ENCODE measurements at places on chromosomes 4 and X.

GRCh38 chrX:149527705-149528104, 13.1 kb upstream of the EOLA1 start:
- no peak for DNase-seq

DNA sequence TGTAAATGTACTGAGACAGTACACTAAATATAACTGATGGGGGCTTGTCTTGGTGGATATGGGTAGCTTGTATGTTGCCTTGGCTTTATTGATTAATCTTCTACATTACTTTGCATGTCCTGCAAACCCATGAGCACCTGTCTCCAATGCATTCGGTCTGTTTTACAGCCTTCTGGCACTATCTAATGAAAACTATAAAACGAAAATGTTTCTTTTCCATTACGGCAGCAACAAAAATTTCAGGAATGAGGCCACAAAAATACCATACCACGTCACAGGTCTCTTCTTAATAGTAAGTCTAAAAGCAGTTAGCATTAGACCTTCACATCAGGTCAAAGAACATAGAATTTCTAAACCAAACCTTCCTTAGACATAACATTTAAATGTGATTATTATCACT, 49.8 kb downstream of the EDNRA start:
- DNase-seq: no peak

GRCh38 chr4:68803013-68803412, 12.8 kb upstream of the UGT2B10 start:
- no peak for DNase-seq

DNA sequence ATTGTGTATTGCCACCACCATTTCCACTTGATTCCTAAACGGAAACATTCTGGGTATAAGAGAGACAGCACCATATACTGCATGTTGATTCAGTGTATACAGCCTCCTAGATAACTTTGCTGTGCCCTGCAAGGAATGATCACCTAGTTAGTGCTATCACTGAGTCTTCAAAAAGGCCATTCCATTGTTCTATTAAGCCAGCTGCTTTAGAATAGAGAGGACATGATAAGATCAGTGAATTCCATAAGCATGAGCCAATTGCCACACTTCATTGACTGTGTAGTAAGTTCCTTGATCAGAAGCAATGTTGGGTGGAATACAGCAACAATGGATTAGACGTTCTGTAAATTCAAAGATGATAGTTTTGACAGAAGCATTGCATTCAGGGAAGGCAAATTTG, 1047.3 kb downstream of the PCDH18 start:
- DNase-seq: no peak

DNA sequence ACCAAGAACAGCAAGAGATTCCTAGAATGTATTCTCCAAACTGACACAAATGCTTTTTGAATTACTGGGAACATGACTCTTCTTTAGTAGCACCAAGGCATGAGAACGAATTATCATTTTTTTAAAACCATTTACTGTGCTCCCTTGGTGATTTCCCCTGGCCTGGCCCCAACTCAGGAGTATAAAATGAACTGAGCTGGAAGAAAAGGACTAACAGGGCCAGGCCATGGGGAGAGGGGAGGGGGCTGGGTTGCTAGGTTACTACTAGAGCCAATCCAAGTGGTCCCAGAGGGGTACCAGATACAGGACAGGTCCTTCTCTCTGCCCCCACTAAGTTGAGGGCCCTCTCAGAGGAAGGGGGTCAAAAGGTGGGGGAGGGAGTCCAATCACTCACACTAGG, 23.1 kb downstream of the SASH3 start:
- DNase-seq: no peak

- DNase-seq: peak; percentile 38
Measured at GRCh38 chr4:24730256-24731001, 64.9 kb upstream of the SOD3 start.

GRCh38 chrX:2588049-2588448, 87.3 kb upstream of the DHRSX start:
- no peak for DNase-seq

DNA sequence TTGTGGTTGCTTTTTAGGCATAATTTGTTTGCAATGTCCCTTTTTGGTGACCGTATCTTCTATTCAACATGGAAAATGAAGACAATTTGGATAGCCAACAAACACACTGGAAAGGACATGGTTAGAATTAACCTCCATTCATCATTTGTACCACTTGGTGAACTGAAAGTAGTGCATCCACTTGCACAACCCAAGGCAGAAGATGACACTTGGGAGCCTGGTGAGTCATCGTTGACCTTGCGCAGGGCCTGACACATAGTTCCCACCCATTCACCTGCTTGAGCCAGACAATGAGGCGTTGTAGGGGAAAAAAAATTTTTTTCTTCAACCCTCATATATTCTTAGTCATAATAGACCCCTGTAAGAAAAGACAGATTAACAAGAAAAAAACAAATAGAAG, 32.4 kb downstream of the EGF start:
- DNase-seq: no peak

DNA sequence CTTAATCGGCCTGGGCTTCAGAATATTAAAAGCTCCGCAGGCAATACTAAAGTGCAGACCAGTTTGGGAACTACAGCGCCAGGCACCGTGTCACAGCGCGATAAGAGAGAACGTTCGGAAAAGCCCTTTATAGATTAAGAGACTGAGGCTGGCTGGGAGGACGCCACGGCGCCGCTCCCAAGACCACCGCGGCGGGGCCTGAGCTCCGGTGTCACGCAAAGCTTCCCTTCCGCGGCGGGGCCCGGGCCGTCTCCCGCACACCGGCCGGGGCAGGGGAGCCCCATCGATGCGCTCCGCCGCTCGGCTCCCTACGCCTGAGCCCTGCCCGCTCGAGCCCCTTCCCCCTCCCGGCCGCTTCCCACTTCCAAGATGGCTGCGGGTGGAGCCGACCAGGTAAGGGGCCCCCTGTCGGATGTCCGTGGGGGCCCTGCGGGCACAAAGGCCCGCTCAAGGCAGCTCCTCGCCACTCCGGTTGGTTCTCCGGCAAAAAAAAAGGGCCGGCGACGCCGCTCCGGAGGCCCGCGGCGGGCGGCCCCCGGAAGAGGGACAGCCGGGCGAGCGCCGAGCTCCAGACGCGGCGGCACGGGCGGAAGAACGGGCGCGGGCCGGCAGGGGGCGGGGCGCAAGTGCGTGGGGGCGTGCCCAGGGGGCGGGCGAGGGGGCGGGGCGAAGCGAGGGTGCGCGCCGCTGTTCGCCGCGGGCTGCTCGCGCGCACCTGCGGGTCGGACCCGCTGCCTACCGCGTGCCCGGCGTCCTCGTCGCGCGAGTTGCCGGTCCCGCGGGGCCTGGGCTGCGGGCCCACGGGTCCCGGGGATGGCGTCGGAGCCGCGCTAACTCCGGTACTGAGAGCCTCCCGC, at the start of gene TBC1D14:
Gene TBC1D14 (plus strand): TSS at position 714 of the 857 bp plus-strand sequence. CDS start 13,564 bp downstream, outside the sequence.
- DNase-seq: no peak

DNA sequence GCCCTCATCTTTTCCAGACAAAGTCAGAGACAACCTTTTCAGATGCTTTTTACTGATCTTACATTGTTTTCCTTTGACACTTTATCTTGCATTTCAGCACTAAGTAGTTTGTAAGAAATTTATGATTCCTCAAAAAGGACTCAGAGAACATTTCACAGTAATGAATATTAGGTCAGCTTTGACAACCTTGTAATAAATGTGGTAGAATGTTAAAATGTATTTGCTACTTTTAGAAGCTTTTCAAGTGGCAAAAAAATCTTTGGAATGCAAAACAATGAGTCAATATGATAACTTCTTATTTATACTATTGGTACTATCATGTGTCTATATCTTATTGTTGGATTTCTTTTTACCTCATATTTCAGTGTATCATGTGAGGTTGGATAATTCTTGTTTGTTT, 146.2 kb upstream of the FAT4 start:
- DNase-seq: no peak

GRCh38 chrX:72203421-72203820, 21.9 kb downstream of the PIN4 start:
- DNase-seq: no peak

DNA sequence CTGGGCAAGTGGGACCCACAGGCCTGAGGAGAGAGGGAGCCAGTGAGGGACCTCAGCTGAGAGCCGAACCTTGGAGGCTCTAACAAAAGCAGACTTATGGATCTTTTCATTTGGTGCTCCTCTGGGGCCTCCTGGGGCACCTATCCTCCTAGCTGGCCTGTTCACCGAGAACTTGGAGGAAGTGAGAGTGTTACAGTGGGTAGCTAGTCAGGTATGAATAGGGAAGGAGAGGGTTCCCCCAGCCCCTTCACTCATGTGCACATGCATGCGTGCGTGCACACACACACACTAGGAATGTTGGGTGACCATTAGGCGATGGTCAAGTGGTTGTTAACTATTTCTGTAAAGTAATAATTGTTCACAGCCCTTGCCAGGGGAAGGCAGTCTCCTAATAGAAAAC, 18.6 kb upstream of the TMEM185A start:
- no peak for DNase-seq

DNA sequence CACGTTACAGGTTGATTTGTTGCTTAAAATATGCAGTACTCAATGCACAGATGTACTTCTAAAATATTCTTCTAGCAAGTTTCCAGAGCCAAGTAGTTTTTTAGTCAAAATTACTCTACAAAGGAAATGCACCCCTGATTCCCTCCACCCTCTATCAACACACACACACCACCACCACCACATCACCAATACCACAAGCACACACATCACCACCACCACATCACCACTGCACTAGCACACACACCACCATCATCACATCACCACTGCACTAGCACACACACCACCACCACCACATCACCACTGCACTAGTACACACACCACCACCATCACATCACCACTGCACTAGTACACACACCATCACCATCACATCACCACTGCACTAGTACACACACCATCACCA, 105.2 kb upstream of the FRG1 start:
- DNase-seq: no peak

DNA sequence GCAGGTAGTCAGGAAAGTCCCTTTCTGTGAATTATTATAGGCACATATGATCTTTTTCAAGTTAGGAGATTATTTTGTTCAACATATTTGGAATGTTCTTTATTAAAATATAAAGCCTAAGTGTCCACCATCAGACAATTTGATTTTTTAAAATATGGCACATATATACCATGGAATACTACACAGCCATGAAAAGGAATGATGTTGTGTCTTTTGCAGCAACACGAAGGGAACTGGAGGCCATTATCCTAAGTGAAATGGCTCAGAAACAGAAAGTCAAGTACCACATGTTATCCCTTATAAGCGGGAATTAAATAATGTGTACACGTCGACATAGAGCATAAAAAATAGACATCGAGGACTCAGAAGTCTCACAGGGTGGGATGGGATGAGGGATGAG, 73.0 kb downstream of the DHRSX start:
- DNase-seq: no peak

DNA sequence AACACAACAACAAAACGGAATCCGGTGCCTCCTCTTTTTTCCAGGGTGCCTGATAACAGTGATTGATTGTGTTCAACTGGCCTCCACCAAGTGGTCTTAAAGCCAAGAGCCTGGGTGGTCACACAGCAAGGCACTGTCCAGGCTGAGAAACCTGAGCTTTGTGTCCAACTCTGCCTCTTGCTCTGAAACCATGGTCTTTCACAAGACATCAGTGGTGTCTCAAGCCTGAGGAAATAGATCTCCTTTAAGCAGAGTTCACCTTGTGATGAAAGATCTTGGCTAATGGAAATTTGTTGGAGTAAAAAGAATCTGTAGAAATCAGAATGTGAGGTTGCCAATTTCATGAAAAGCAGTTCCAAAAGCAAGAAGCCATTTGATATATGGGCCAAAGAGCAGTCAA, 47.3 kb upstream of the ACSL1 start:
- DNase-seq: no peak

DNA sequence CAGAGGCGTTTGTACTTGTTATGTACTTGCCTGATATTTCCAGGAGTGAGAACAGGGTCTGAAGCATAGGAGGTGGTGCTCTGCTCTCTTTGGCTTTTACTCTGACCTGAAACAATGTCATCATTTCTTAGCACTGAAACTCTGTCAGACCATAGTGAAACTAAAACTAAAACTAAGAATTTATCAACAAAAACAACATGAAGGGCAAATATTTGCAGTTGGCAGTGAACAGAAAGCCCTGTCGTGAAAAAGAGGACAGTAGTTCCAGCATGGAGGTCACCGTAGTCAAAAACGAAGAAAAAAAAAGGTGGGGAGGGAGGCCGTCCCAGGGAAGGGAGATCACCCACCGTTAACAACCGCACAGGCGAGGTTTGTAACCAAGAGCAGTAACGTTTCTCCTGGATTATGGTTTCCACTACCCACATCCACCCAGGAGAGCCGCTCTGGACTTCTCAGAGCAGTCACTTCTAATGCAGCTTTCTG, 97.5 kb downstream of the ANK2 start:
- no peak for DNase-seq

GRCh38 chrX:19627081-19627480, 111.8 kb upstream of the MAP3K15 start:
- no peak for DNase-seq

- DNase-seq: peak; percentile 45
Measured at GRCh38 chr4:610411-611261, 14.7 kb upstream of the PDE6B start.

DNA sequence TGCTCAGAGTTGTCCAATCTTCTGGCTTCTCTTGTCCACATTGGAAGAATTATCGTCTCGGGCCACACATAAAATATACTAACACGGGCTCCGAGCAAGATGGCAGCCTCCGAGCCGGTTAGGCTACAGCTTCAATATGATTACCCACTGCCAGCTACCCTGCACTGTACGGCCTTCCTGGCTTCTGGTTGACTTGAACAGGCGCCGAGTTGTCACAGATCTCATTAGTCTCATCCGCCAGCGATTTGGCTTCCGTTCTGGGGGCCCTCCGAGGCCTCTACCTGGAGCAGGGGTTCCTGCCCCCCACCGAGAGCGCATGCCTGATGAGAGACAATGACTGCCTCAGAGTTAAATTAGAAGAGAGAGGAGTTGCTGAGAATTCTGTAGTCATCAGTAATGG, 101.2 kb upstream of the NUDT6 start:
- no peak for DNase-seq

GRCh38 chr4:77040270-77040669, 35.5 kb downstream of the CCNI start:
- DNase-seq: no peak

DNA sequence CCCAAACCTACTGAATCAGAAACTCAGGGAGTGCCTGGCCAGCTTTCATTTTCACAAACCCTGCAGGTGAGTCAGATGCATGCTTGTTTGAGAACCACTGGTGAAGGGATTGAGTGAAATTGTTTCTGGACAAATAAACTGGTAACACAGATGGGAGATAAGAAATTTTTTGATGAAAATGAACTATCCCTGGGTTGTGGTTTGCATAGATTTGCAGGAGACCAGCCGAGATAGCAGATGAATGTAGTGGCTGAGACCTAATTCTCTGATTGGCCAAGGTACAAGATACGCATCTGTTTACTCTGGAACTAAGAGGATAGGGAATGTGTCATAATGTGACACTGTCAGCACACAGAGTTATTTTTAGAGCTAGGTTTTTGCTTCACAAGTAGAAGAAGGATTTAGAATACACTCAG, 117.8 kb upstream of the NOCT start:
- no peak for DNase-seq

DNA sequence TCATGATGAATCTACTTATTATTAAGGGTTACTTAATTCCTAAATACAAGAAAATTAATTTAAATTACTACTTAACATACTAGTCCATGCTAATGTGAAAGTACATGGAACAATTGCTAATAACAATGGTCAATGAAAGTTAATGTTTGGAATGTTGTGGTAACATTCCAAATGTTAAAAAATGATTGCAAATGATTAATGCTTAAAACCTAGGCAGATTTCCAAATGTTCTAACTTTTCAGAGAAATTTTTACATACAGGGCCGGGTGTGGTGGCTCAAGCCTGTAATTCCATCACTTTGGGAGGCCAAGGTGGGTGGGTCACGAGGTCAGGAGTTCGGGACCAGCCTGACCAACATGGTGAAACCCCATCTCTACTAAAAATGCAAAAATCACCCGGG, 1851.3 kb upstream of the PCDH7 start:
- no peak for DNase-seq

Data from DMS 273 treated with DMSO at 0.1 percent for 48 hours (cell line).